Renal pelvis (tissue), 12 donors: ENCODE measurements at places on chromosomes 2 and 18. TPM values are rescaled to one million over a fixed set of nuclear protein-coding genes. Genes with fewer than 3 reads are reported as not detected.

ADRA2B gene
- polyA plus RNA-seq = 3.9 TPM

FLACC1 gene
- 1.6 TPM for polyA plus RNA-seq

NABP1 gene
- polyA plus RNA-seq = 41.0 TPM

VPS4B gene
- polyA plus RNA-seq = 68.8 TPM

LOXHD1 gene
- 1.1 TPM for polyA plus RNA-seq

C2orf80 gene
- 0.32 TPM for polyA plus RNA-seq

FAP gene
- polyA plus RNA-seq = 5.5 TPM
